Left hindlimb (tissue), 1 donor: ENCODE measurements at places on chromosomes 11 and 22.
A peak's percentile ranks its signal among the peaks of the same experiment; 100 is the strongest.

- DNase-seq = no peak
Measured at GRCh38 chr11:25890626-25891260, 441.2 kb upstream of the ANO3 start.

GRCh38 chr11:20599221-20600019 is at the start of gene SLC6A5:
Gene SLC6A5, plus strand, starts transcription at chr11:20599608. Its CDS starts 65 bp downstream, at chr11:20599673.
- DNase-seq = peak; percentile 69

DNA sequence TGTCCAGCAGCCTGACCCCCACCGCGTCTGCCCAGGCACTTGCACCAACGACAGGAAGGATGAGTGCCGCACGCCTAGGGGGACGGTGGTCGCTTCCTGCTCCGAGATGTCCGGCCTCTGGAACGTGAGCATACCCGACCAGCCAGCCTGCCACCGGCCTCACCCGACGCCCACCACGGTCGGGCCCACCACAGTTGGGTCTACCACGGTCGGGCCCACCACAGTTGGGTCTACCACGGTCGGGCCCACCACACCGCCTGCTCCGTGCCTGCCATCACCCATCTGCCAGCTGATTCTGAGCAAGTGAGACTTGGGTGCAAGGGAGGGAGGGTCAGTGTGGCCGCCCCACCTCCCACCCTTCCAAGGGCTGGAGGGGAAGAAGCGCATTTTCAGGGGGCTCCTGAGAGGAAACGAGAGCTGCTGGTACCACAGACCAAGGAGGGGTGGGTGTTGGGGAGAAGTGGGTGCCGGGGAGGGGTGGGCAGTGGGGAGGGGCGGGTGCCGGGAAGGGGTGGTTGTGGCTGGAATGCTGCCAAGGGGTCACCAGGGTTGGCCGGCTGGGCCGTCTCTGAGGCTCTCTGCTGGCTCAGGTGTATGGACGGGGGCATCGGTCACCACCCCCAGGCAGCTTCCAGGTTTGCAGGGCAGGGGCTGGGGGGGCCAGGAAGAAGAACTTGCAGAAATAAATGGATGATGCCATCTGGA is 27.7 kb upstream of the MUC5B start:
- peak; percentile 17 for DNase-seq

DNA sequence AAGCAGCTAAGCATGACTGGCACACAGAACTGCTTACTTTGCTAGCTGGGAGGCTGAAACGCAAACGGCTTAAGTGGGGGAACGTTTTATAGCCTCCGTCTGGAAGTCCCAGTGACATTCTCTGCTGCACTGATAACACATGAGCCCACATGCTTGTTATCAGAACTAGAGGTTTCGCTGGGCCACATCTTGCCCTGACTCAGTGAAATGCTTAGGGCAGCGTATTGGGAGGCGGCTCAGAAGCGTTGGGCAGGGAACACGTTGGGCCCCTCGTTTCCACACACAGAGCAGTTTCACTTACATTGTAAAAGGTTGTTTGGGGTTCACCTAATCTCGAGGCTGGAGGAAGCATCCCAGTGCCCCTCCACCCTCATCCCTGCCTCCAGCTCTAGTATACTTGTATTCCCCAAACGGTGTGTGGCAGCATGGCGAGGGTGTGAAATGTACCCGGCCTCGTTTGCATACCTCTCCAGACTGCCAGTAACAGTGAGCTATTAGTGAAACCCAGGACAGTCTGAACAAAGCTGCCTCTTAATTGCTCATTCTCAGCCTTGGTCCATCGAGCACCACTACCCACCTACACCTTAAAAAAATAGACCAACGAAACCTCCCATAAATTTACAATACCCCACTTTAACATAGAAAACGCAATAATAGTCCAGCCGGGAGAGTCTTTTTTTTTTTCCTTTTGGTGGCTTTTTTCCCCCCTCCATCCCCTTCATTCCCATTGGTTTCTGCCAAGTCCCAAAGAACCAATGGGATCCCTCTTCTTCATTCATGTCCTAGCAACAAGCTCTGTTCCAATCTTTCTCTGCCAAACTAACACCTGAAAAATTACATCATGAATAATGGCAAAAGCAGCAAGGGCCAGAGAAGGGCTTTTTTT is 218.8 kb upstream of the SORL1-AS1 start:
- peak; percentile 48 for DNase-seq

DNA sequence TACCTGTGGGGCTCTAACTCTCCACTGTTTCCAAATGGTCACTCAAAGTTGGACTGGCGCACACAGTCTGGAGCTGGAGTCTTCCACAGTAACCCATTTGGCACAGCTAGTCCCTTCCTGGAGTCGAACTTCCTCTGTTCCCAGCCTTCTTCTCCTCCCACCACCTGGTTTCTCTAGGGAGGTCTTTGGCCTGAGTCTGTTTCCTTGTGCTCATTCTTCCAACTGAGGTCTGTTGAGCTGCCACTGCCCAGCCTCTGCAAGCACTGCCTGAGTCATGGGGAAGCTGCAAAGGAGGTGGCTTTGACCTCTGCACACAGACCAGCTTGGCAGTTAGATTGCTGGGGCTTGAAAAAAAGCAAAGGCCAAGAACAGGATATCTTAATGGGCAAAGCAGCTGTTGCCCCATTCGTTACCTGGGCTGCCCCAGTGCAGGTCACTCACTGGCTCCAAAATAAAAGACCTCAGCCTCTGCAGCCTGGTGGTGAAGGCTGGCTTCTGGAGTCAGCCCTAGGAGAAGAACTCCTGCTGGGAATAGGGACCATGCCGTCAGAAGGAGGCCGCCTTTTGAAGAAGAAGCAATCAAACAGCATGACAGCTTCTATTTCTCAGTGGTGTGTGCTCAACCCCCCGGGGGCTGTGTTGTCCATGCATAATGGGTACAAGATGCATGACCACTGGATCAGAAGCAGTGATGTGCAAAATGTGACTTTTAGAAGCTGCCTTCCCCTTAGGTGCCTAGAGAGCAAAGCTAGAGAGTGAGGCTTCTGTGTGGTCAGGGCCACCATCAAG is 3.0 kb downstream of the ADAMTS15 start:
- DNase-seq = peak; percentile 54

DNA sequence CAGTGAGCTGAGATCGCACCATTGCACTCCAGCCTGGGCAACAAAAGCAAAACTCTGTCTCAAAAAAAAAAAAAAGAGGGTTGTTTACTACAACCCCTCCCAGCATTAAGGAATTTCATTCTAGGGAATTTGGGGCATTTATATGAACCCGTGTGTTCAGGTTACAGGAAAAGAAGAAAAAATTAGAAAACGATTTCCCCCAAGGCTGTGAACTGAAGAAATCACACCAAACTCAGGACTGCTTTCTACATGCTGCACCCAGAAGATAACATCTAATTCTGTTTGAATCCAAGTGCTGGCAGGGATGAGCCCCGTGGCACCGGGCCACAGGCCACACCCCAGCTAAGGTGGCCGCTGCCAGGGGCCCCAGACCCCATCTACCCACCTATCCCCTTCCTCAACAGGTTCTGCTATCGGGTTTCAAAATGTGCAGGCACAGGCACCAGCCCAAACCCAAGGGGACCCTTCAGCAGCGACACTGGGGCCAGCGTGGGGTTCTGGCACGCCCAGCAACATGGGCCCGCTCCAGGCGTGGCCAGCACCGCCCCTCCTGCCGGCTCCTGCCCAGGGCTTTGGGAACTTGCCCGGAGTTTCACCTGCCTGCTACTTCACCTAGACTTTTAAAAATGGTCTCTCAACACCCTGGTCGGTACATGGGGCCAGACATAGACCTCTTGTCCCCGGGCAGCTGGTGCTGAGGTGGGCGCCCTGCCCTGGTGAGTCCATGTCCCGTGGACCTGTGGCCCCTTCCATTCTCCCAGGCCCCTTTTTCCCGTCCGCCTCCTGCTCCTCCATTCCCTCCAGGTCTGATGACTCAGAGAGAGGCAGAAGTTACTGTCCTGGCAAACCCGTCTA is 11.8 kb downstream of the CELSR1 start:
- no peak for DNase-seq

DNA sequence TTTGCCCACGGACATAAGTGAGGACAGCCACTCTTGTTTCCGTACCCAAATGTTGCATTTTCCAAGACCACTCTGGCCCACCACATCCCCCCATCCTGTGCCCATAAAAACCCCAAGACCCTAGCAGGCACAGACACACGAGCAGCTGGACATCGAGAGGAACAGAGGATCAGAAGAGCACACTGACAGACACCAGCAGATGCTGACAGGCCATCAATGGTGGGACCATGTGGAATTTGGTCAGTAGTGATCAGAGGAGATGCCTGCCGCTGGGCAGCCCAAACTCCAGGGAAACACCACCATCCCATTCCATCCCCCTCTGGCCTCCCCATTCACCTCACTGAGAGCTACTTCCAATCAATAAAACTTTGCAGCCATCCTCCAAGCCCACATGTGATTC is 87.0 kb downstream of the DLG2 start:
- no peak for DNase-seq
